ENCODE measurements at places on chromosomes 1 and 21.

DNA sequence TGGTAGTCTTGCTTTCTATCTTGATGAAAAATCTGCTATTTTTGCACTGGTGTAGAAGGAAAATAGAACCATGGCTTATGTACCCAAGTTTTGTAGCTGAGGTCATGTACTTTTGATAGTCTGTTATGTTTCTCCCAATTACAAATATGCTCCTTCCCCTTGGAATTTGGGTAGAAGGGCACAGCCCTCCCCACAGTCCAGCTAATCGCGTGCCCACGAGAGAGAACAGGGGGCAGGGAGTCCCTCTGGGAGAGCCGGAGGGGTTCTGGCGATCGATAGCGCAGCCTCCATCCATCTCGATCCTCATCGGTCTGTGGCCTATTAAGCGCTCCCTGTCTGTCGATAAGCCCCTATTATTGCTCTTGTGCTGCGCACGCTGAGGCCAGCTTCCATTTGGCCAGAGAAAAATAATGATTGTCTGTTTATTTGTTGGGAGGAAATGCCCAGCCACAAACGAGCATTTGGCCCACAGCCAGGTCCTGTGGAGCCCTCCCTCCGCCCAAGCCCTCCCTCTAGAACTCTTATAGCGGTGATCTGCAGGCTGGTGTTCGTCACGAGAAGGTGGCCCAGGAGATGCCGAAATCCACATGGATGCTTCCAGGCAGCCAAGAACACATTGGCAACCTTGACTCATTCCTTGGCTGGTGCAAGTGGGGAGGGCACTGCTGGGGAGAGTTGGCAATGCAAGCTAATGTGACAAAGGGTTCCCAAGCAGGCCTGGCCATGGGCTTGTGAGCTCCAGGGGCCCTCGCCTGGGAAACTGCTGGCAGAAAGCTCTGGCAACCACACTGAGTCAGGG lies 134.7 kb upstream of the TNR start:
- H3K4me1 ChIP-seq = no peaks in the 10 kb centered on the region
- H3K36me3 ChIP-seq = no peaks in the 10 kb centered on the region

DNA sequence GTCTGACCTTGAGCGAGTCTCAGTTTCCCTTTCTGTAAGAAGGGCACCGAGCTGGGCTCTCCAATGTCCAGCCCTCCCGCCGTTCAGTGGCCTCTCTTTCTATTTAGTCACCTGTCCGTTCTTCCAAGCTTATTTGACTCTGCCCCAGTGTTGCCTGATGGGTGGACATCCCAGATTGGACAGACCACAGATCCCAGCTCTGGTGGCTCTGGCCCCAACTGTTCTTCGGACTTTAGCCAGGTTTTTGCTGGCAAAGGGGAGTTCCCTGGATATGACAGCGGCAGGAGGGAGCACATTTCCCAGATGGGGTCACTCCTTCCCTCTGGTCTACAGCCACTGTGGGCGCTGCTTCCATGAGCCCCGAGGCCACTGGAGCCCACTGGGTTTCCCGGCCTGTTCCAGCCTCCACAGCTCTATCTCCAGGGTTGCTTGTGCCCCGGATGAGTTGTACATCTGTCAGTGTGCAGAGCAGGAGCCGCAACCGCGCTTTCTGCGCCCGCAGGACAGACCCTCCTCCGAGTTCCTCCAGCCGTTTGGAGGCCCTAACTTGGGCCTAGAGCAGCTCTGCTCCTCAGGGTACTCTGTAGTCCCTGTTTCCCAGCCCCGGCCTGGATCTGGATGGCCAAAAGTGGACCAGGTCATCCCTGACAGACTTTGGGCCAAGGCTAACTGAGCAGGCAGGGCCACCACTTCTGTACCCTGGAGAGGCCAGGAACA lies 3.8 kb downstream of the DMBX1 start:
- H3K27ac ChIP-seq = no peak overlapping the region
- no peaks in the 10 kb centered on the region for H3K36me3 ChIP-seq
- peaks cover 40% of the 10 kb centered on the region for H3K27me3 ChIP-seq
- H3K4me3 ChIP-seq = no peak overlapping the region
- DNase-seq = no peak
- H3K4me1 ChIP-seq = peaks cover 24% of the 10 kb centered on the region

DNA sequence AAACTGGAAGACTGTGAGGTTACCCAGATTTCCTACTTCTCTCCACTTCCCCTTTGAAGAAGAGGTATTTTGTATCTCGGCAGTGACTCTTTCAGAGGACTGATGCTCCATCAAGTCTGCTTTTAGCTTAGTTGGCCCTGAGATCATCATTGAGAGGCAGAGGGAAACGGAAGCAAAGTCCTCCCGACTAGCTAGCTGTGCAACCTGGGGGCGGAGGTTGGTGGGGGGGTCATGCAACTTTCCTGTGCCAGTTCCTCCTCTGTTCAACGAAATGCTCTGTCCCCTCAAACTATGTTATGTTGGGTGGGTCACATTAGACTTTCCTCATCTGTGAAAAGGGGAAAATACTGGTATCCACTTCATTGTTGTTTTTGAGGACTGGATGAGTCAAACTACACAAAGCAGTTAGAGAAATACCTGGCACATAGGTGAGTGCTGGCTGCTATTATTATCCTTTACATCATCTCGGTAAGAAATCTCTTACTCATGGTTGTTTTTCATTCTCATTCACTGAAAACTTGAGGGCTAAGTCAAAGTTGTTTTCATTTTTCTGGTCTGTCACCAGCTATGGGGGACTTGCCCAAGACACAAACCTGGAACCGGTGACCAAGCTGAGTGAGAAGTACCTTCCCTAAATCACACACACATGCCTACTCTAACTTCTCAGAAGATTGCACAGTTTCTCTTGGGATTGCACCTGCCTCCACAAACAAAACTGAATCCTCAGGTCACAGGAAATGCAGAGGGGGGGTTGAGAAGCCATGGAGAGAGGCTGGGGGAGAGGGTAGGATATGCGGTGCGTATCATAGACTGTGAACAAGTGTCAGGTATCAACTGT lies 83.3 kb downstream of the ABCA4 start:
- no peaks in the 10 kb centered on the region for H3K36me3 ChIP-seq
- H3K4me1 ChIP-seq = no peaks in the 10 kb centered on the region
- no peak for DNase-seq
- no peaks in the 10 kb centered on the region for H3K27me3 ChIP-seq

DNA sequence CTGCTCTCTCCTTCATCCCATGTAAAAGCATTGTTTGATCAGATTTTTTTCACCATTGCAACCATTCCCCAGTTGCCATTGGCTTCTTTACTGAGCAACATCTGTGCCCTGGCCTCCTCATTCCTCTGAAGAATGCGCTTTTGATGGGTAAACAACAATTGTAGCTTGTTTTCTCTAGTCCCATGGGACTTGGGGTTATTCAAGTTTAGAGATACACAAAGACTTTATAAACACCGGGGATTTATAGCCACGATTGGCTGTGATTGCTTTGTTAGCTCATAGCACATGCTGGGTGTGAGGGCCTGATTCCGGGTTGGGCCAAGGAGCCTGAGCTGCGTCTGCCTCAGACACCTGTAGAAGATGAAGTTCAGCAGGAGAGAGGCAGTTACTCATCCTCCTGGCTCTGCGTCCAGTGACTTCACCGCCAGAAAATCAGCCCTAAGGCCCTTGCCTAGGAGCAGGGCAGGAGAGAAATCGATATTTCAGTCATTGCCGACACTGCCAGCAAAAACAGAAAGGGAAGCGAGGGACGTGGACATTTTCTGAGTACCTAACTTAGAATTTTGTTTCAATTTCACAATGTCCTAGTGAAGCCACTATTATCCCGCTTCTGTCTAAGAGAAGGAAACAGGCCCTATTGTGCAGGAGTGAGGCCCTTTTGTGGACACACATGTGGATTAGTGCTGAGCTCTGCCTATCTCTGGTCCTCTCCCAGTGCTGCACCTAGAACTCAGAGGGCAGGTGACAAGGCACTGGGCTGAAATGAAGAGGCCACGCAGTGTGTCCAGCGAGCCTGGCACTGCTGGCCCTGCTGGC lies 159.8 kb upstream of the USP24 start:
- no peak for DNase-seq
- H3K4me1 ChIP-seq = no peaks in the 10 kb centered on the region
- H3K36me3 ChIP-seq = no peaks in the 10 kb centered on the region
- H3K4me3 ChIP-seq = no peak overlapping the region

- no peak overlapping the region for H3K4me3 ChIP-seq
- no peak for DNase-seq
- H3K27me3 ChIP-seq = no peaks in the 10 kb centered on the region
- peaks cover 44% of the 10 kb centered on the region for H3K4me1 ChIP-seq
- H3K27ac ChIP-seq = peak overlapping the region; percentile 59
Measured at GRCh38 chr1:31700468-31701090, 3.2 kb downstream of the COL16A1 start.

- no peaks in the 10 kb centered on the region for H3K27me3 ChIP-seq
- H3K4me3 ChIP-seq = no peak overlapping the region
- H3K27ac ChIP-seq = no peak overlapping the region
- H3K36me3 ChIP-seq = no peaks in the 10 kb centered on the region
Measured at GRCh38 chr1:174723816-174724215, 275.9 kb upstream of the CACYBP start.

GRCh38 chr1:207205614-207206061 lies 101.6 kb downstream of the C4BPA start:
- H3K27ac ChIP-seq = peak overlapping the region; percentile 56
- no peaks in the 10 kb centered on the region for H3K36me3 ChIP-seq
- no peak for DNase-seq
- no peak overlapping the region for H3K4me3 ChIP-seq
- H3K27me3 ChIP-seq = no peaks in the 10 kb centered on the region

DNA sequence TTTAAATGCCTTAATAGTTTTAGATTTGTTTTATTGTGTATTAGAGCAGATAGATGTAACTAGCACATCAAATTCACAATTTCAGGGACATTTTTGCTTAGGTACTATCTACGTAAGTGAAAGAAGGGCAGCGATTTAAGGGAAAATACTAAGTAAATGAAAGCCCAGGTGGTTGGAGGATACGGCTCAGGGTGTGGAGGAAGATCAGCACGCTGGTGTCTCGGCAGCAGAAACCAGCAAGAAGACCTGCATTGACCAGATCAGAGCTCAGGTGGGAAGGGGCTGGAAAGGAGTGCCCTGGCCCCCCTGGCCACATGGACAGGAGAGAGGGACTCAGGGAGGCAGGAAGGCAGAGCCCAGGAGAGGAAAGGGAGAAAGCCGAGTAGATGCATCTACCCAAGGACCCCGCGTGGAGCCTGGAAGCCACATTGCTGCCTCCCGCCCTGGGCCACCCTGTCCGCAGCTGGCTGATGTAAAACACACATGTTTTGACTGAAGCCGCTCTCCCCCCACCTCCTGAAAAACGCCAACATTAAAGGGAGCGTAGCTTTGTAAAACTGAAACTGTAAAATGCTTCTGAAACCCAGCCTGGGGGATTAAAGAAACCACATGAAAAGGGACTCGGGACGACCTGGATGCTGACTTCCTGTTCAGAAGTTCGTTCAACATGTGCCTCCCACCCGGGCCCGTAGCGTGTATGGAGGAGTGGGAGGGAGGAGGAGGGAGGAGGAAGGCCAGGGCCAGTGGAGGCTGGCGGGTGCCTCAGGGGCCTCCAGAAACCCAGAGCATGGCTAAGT lies 72.6 kb upstream of the TARDBP start:
- H3K27ac ChIP-seq = no peak overlapping the region
- H3K27me3 ChIP-seq = no peaks in the 10 kb centered on the region
- H3K4me1 ChIP-seq = peaks cover 22% of the 10 kb centered on the region
- H3K4me3 ChIP-seq = no peak overlapping the region

- H3K4me3 ChIP-seq = no peak overlapping the region
- H3K36me3 ChIP-seq = no peaks in the 10 kb centered on the region
- H3K27me3 ChIP-seq = no peaks in the 10 kb centered on the region
- H3K27ac ChIP-seq = no peak overlapping the region
- peak; percentile 79 for DNase-seq
Measured at GRCh38 chr1:234065794-234066447, 161.4 kb downstream of the SLC35F3 start.

DNA sequence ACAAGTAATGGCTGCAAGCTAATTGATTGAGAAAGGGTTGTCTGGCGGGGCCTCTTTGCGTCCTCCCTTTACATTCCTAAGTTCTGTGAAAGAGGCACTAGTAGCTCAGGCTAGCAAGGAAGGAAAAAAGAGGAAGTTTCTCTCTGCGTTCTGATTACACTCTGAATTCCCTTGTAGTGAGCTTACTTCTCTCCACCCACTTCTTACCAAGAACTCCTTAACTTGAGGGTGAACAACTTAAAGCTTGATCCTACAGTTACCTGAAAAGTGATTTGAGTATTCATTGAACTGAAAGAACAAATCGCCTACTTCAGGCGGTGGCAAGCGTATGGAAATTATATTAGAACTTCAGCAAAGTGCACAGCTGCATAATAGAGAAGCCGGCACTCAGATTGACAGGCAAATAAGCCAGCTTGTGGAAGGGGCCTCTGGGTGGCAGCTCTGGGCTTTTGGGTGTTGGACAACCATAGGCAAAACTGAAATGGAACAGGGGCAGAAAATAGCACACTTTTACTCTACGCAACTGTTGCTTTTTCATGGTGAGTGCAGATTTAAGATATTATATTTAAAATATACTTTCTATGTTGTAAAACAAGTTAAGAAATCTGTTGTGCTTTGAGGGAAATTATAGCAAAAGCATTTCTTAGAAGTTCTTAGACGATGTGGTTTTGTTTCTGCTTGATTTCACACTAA lies 464.5 kb downstream of the USP25 start:
- H3K4me3 ChIP-seq = no peak overlapping the region
- peak overlapping the region; percentile 6 for H3K27ac ChIP-seq
- no peaks in the 10 kb centered on the region for H3K27me3 ChIP-seq
- no peaks in the 10 kb centered on the region for H3K36me3 ChIP-seq

GRCh38 chr1:76053021-76053420 lies 21.5 kb upstream of the ST6GALNAC3 start:
- H3K27me3 ChIP-seq = no peaks in the 10 kb centered on the region
- no peak for DNase-seq
- no peaks in the 10 kb centered on the region for H3K4me1 ChIP-seq
- H3K27ac ChIP-seq = no peak overlapping the region
- H3K4me3 ChIP-seq = no peak overlapping the region

GRCh38 chr1:238492271-238492670 lies 601.5 kb upstream of the ZP4 start:
- no peaks in the 10 kb centered on the region for H3K36me3 ChIP-seq
- no peak for DNase-seq
- no peak overlapping the region for H3K27ac ChIP-seq
- H3K4me3 ChIP-seq = no peak overlapping the region
- H3K4me1 ChIP-seq = no peaks in the 10 kb centered on the region

- H3K4me1 ChIP-seq = peaks cover 5% of the 10 kb centered on the region
- peaks cover 6% of the 10 kb centered on the region for H3K36me3 ChIP-seq
- H3K4me3 ChIP-seq = no peak overlapping the region
- no peak for DNase-seq
Measured at GRCh38 chr1:212007886-212008285, 27.5 kb downstream of the INTS7 start.
